Activated CD4-positive, alpha-beta T cell treated with anti-CD3 and anti-CD28 coated beads, Interleukin-2, amount 10 ng/mL, durations not matched to agents 24 days and 14 days (primary cell): ENCODE measurements at places on chromosomes 4 and X. TPM values are rescaled to one million over a fixed set of nuclear protein-coding genes. Genes with fewer than 3 reads are reported as not detected.

The NXF2 gene
- total RNA-seq = not detected in 2 replicates

GRCh38 chrX:106599411-106599810 is 12.4 kb upstream of the RADX start:
- no peak for DNase-seq

- no peak for DNase-seq
These were observed 37.7 kb downstream of the ETDC start for GRCh38 chrX:135346975-135347374.

DNA sequence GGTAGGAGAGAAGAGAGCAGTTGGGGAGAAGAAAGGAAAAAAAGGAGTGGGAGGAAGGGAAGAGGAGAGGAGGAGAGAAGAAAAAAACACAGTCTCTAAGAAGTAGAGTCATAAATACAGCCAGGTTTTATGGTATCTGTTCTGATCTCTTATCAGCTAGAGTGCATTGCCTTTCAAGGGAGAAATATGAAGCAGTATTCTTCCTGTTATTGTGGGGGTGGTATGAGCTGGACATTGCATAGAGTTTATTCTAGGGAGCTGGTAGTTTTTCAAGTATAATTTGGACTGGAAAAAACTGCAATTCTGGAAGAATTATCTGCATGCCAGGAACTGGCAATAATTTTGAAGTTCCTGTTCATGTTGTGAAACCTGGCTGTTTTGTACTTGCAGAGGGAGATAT is 54.9 kb upstream of the TAB3 start:
- DNase-seq = no peak

DNA sequence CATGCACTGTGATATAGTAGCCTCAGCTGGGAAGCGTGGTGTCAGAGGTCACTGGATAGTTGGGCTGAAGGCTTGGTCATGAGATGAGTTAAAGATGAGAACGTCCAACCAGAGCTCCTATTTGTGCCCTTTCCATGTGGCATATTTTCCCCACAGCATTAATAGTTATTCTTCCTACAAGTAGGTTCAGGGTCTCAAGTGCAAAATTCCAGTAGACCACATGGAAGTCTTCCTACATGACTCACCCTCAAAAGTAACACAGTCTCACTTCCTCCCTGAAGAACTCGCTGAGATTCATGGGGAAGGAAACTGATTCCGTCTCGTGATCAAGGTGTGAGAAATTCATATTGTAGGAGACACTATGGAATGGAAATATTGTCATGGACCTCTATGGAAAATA is 1212.5 kb upstream of the PRKX start:
- DNase-seq = no peak

GRCh38 chr4:2484993-2485392 is 16.1 kb downstream of the RNF4 start:
- peak; percentile 91 for DNase-seq

DNA sequence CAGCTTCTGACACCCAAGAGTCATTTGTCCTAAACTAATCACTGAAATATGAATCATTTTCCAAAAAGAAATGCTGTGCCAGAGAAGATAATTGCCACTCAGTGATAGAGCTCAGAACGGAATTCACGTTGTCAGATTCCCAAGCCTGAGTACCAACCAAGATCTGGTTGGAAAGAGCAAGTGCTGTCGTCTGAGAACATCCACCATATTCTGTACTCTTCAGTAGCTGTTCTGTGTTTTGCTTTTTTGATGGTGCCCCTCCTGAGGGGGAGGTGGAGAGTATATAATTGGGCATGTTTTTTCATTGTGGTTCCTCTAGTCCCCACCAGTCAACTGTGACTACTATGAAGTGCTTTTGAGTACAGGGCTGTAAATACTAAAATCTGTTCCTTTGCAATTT is 13.2 kb downstream of the RUFY3 start:
- DNase-seq = peak; percentile 63

The AGA gene
- 15.1 and 15.6 TPM in 2 replicates for total RNA-seq
